M059J (cell line): ENCODE measurements at places on chromosomes 6 and 20.

DNA sequence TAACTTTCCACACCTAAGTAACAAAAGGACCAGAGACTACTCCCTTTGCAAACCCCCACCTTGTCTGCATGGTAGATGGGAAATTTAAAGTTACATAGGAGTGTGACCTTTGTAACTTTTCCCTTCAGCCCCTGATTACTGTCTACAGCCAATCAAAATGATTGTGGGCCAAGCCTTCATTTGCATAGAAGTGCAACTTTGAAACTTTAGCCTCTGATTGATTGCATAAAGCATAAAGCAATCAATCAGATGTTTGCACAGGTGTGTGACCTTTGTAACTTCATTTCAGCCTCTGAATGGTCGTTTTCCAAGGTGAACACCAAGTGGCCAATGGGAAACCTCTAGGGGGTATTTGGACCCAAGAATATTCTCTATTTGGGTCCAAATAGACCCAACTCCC lies 46.1 kb downstream of the PRKN start:
- DNase-seq = no peak

GRCh38 chr6:161890832-161891297 lies 617.0 kb upstream of the AGPAT4 start:
- no peak for DNase-seq

GRCh38 chr20:35617397-35618262 lies 2.0 kb downstream of the SPAG4 start:
- peak; percentile 99 for DNase-seq

DNA sequence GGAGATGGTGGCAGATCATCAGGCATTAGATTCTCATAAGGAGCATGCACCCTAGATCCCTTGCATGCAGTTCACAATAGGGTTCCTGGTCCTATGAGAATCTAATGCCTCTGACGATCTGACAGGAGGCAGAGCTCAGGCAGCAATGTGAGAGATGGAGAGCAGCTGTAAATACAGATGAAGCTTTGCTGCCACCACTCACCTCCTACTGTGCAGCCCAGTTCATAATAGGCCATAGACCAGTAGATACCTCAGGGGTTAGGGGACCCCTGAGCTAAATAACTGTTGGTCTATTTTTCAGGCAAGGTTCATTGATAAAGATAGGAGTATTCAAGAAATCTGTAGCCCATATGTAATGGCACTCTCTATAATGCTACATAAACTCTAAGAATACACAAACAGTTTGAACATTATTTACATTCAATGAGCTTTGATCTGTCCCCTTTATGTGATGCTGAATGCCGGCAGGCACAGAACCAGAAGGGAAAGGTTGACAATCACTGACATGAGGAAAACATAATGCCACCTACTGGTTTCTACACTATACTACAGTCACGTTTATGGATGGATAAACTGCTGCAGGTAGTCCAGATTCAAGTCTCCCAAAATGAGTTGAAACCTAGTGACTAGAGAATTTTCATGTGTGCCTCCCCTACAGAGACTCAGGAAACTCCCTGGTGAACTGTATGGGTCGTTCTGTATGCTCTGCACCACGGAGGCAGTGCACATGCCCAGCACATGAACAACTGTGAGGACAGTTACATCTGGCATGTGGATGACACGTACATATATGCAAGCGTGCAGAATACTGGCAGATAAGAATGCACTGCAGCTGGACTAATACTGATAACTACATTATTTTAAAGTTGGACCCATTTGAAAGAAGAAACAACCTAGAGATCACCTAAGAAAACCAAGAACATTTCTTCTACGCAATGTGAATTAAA lies 72.0 kb downstream of the DST start:
- peak; percentile 39 for DNase-seq

- no peak for DNase-seq
These were observed 14.4 kb downstream of the SRPK1 start for GRCh38 chr6:35906499-35906846.
